ENCODE measurements at places on chromosomes 11 and 22.
A peak's percentile ranks its signal among the peaks of the same experiment; 100 is the strongest.

- DNase-seq: no peak
These were observed 45.3 kb upstream of the WNT11 start for GRCh38 chr11:76251576-76251975.

- DNase-seq: no peak
These were observed 10.2 kb upstream of the NECTIN1 start for GRCh38 chr11:119739021-119739703.

DNA sequence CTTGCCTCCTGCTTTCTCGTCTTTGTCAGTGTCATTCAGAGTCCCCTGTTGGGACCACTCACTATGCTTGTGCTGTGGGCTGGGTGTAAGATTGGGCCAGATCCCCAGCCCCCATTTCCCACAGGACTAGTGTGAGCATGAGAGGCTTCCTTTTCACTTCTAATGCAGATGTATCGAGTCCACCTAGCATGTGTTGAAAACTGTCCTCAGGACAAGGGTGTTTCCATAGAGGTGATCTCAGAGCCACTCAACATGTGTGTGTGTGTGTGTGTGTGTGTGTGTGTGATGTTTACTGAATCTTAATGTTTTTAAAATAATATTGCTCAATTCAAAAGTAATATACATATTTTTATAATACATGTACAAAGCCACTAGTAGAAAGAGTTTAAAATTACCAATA is 11.4 kb upstream of the CD44 start:
- no peak for DNase-seq

- no peak for DNase-seq
These were observed 717.9 kb upstream of the LUZP2 start for GRCh38 chr11:23778971-23779370.

DNA sequence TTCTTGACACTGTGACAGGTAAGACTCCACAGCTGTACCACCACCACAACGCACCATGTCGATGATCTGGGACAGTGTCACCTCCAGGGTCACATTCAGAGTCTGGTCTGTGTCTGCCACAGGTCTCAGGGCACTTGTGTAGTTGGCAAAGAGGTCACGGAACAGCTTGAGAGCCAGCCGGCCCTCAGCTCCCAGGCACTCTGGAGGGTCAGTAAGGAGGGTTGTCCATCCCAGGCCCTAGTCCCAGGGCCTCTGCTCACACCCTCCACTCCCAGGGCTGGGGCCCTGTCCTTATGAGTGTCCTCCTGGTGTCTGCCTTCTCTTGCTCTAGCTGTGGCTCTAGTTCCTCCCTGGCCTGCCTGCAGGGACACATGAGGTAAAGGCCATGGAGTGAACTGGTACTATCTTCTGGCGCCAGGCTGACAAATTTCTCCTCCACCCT is 1.4 kb downstream of the CHRNA10 start:
- DNase-seq: no peak

DNA sequence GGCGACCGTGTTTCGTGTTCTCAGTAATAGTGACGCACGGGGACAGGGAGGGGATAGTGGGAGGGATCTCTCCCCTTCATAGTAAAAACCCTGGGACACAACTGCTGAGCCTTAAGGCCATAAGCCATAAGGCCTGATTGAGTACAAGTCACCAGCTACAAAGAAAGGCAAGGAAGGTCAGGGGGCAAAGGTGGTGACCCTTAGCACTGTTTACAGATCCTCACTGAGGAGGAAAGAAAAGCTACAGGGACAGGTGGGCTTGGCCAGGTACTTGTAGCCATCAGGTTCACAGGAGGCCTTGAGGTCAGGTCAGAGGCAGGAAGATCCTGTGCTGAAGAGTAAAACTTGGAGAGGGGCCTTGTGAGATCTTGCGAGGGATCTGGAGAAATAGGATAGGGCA is 15.1 kb upstream of the AMPD3 start:
- DNase-seq: peak; percentile 17
